ENCODE measurements at places on chromosomes 11 and 22.

DNA sequence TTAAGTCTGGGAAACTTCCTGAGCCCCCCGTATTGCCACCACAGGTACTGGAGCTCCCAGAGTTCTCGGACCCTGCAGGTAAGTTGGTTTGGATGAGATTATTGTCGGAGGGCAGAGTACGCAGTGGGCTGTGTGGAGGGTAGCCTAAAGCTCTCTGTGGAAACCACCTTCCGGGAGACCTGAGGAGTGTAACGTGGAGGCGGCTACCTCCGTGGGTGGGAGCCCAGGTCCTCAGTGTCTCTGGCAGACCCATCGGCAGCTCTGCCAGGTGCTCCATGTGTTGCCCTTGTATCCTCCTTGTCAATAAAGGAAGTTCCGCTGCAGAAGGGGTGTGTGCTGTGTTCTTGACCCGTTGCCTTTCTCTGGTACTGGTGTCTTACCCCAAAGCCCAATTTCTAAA lies 61.4 kb downstream of the SYT13 start:
- DNase-seq: no peak

GRCh38 chr22:29225422-29226090 lies 19.9 kb downstream of the EMID1 start:
- no peak for DNase-seq

GRCh38 chr11:86923999-86924766 lies 31.0 kb downstream of the FZD4 start:
- DNase-seq: no peak

DNA sequence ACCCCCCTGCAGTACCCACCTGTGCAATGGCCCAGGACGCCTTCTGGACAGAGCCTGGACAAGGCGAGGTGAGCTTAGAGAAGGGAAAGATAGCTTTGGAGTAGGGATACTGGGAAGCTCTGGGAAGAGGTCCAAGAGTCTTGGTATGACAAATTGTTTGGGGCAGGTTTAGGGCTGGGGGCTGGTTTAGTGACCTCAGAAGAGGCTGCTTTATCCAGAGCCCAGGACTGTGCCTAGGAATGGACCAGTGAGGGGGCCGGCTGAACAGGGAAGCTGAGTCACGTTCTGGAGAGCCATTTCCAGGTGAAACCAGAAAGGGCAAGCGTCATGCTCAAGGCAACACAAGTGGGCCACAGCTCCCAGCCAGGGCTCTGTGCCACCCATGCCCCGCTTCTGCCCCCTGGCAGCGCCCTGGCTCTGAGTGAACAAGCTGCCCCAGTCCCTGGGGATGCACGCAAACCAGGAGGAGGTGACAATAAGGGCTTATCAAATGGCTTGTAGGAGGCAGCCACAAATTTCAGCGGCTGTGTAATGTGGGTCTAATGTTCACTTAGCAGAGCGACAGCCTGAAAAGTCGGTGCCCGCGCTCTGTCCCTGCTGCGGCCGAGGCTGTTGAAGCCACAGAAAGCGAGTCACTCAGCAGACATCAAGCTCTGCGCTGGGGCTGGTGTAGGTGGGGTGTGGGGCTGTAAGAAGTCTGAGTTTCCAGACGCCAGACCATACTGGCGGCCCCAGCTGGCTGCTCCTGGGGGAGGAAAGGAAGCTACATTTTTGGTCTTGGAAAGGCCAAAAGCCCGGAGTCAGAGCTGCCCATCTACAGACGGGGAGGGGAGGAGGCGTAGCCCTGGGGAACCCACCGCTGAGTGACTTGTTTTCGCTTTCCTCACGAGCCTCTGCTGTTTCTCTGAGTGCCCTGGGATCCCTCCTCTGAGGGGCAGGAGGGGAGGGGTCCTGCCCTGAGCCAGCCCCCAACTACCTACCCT lies 18.3 kb upstream of the SYT7 start:
- no peak for DNase-seq

- no peak for DNase-seq
These were observed 49.5 kb upstream of the RRM1 start for GRCh38 chr11:4044976-4045646.

DNA sequence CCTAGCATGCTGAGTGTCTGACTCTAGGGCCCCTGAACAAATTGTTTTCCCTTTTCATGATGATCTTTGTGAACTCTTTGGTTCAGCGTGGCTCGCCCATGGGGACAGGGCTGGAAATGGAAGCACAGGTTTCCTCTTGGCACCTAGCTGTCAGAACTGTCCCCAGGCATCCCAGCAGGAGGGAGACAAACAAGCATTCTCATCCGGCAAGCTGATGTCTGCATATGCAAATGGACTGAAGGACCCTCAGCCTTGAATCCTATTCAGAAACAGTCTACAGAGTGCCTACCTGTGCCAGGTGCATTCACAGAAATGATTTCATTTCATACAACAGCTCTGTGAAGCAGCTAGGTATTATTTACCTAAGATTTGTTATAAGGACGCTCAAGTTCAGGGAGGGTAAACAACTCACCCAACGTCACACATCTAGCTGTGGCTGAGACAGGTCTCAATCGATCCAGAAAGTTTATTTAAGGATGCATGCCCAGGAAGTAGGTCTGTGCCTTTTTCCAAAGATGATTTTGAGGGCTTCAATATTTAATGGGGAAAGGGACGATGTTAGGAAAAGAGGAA lies 176.4 kb downstream of the KIRREL3 start:
- DNase-seq: no peak

DNA sequence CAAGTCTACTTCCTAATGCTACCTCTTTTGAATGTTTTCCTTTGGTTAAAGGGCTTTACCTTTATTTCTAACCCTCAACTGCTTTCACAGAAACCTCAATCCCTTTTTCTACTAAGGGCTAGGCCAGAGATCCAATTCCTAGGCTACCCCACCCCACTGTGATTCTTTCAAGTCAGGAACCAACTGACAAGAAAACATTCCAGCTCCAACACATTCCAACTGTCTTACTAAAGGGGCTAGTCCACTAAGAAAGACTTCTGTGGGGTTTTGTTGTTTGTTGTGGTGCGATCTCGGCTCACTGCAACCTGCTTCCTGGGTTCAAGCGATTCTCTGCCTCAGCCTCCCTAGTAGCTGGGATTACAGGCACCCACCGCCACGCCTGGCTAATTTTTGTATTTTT lies 151.3 kb downstream of the APOL5 start:
- DNase-seq: no peak

- no peak for DNase-seq
These were observed 10.5 kb upstream of the MMP3 start for GRCh38 chr11:102853956-102854355.

GRCh38 chr11:118768690-118769089 lies 22.3 kb downstream of the DDX6 start:
- DNase-seq: no peak

DNA sequence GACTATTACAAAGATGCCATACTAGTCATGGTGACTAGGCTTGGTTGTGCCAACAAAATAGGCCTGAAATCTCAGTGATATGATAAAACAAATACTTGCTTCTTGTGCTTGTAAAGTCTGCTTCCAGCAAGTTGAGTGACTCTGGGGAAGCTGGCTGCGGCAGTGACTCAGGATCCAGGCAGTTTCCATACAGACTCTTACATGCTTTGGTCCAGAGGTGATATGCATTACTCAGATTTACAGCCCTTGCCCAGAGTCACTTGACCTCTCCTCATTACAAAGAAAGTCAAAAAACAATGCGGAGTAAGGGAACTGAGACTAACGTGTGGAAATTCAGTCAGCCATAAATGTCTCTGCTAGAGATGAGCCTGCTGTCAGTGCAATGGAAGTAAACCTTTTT lies 387.5 kb downstream of the KCNA4 start:
- peak; percentile 34 for DNase-seq

DNA sequence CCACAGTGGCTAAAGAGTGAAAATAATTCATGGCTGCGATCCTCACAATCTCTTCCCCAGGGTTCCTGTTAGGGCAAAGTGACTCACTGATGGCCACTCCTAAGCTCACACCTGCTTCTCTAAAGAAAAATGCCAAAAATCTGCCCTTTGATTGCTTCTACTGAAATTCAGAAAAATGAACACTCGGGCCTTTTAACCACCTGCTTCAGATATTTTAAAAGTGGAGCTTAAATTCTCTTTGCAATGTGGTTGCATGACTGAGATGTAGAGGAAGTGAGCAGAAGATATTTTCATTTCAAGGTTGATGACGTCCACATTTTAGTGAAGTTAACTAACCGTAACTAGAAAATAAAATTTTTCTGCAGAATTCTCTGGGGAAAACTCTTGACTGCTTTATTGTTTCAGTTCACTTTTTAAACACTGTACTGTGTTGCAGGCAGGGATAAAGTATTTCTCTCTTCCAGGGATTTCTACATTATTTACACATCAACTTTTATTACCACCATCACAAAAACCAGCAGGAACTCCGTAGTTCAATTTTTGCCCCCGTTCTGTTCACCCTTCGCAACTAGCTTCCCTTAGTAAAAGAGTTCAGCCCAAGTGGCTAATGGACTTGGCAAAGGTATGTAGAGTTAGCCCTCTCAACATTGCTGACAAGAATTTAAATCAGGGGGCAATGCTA lies 8.5 kb downstream of the RAB30 start:
- peak; percentile 58 for DNase-seq

GRCh38 chr22:32765132-32765618 lies 36.3 kb upstream of the TIMP3 start:
- DNase-seq: no peak

DNA sequence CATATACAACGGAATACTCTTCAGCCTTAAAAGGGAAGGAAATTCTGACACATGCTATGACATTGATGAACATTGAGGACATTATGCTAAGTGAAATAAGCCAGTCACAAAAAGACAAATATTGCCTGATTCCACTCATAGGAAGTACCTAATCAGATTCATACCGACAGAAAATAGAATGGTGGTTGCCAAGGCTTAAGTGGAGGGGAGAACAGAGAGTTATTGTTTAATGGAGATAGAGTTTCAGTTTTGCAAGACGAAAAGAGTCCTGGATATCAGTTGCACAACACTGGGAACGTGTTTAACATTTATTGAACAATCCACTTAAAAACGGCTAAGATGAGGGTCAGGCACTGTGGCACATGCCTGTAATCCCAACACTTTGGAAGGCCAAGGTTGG lies 45.6 kb upstream of the HIPK3 start:
- no peak for DNase-seq

Data from GM04503 (cell line).